ENCODE measurements at places on chromosomes 16 and 17. TPM values are rescaled to one million over a fixed set of nuclear protein-coding genes. Genes with fewer than 3 reads are reported as not detected.

SPATA22 gene
- not detected for total RNA-seq

PPL gene
- not detected for total RNA-seq

SDR42E1 gene
- total RNA-seq: 12.4 TPM

SLC16A5 gene
- total RNA-seq: 1.9 TPM

NPIPB6 gene
- total RNA-seq: 1.1 TPM
